Putamen (tissue), 1 donor: ENCODE measurements at places on chromosomes 11 and 22.

DNA sequence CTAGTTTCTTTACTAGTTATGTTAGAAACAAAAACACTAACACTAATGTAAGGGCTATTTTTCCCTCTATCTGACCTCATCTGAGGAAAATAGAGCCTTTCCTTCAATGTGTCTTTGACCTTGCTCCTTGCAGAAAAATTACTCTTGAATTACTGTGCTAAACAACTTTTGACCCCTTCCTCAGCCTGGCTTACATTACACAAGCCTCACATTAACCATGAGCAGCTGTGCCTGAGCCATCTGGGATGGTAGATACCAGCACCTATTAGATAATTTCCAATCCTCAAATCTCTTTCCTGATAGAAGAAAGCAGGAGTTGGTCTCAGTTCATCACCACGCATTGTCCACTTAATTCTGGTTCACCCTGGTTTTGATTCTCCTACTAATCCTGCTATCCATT lies 134.4 kb upstream of the NCAM1 start:
- no peak for DNase-seq

DNA sequence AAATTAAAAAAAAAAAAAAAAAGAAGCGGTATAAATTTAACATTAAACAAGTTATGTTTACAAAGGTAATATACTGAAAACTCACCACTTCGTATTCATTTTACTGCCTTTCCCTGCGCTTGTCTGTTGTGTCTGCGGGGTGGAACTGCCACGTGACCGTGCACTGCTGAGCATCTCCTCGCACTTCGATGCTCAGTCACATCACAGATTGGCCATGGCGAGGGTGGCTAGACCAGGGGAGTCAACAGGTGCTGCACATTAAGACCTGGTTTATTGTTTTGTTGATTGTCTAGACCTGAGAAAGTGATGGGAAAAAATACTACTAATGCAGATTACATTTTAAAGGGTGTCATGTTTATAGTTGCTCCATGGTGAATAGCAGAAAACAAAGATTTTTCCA lies 22.8 kb upstream of the TUB start:
- DNase-seq, result no peak

GRCh38 chr11:69312453-69313404 lies 18.8 kb downstream of the MYEOV start:
- no peak for DNase-seq

DNA sequence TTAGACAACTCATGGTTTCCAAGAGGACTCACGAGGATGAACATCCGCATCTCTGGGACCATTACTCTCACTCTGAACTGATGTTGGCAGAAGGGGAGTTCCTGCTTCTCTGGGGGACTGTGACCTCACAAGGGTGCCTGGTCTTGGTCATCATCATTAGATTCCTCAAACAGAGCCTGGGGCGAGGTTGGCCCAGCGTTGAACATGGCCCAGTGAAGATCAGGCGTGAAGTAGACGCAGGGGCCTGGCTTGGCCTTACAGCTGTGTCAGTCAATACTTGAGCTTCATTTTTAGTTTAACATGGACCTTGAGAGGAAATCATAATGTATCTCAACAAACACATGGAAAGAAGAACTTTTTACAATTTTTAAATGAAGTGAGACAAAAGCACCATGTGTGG lies 617.1 kb downstream of the BRD1 start:
- DNase-seq, result no peak

- no peak for DNase-seq
Observed at GRCh38 chr11:45252134-45252856, 33.8 kb downstream of the SYT13 start.

DNA sequence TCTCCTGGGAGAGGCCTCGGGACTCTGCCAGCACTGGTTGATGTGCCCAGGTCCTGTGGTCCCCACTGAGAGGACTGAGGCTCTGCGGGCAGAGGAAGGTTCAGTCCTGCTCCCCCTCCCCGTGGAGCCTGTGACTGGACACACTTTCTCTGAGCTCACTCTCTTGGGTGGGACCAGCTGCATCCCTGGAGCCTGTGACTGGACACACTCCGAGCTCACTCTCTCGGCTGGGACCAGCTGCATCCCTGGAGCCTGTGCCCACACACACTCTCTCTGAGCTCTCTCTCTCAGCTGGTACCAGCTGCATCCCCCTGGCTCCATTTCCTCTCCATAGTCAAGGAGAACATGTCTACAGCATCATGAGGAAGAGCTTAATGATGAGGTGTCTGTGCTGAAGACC lies 39.5 kb downstream of the TOLLIP start:
- no peak for DNase-seq

- DNase-seq, result peak; percentile 66
Observed at GRCh38 chr11:67351275-67352005, 1.9 kb downstream of the POLD4 start.

DNA sequence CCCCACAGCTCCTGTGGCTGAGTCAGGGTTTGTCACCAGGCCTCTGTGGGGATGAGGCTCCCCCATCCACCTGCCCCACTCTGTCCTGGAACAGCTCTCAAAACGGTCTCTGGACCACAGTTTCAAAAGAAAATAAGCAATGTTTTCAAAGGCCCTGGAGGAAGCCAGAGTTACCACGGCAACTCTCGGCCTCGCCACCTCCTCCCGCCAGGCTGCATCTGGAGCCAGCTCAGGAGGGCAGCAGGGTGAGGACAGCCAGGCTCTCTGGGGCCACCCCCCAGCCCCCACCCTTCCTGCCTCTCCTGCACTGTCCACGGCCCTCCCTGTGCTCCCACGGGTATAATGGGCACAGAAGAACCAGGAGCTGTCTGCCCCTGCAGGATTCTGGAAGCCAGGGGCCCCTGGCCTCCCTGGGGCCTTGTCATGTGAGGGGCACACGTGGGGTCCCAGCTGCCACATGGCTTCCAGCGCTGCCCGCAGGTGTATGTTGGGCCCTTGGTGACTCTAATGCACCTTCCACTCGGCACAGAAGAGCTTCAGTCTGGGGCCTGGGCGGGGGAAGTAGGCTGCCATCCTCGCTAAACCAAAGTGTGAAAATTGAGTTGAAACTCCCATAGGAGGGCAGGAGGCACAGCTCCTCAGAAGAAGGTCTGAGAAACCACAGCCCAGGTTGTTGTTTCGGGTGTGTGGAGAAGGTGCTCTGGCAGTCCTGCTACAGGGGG lies 10.3 kb downstream of the CD81 start:
- DNase-seq, result peak; percentile 53

DNA sequence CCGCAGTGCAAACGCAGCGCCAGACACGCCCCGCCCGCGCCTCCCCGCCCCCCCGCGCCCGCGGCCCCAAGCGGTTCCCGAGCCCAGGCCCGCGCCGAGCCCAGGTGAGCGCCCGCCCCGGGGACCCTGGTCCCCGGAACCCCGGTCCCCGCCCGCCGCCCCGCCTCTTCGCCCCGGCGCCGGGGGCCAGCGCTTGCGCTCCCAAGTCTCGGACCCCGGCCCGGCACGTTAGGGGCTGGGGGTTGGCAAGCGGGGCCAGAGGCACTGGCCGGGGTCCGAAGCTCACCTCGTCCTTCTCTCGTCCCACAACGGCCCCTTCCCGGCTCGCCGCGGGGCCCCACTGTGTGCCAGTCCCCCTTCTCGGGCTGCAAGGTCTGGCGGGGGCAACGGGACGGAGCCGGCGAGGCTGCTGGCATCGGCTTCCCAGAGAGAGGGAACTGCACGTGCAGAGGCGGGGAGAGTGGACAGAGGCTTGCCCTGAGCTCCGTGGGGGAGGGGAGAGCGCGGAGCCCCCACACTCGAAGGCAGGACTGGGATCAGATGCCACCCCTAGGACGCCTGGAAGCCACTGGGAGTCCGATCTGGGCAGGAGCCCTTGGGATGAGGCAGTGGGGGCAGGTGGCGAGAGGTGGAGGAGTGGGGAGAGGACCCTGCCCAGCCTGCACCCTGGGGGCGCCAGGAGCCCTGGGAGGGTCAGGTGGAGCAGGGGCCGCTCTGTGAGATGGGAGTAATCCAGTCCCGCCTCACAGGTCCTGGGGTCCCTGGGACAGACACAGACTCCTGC lies 1.8 kb upstream of the AIFM3 start:
- no peak for DNase-seq

DNA sequence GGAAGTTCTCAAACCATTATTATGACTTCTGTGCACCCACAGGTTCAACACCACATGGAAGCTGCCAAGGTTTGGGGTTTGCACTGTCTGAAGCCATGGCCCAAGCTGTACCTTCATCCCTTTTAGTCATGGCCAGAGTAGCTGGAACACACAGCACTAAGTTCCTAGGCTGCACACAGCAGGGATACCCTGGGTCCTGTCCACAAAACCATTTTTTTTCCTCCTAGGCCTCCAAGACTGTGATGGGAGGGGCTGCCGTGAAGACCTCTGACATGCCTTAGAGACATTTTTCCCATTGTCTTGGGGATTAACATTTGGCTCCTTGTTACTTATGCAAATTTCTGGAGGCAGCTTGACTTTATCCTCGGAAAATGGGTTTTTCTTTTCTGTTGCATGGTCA lies 42.7 kb downstream of the DDIAS start:
- DNase-seq, result no peak
